ENCODE measurements at places on chromosomes 5 and 9. TPM values are rescaled to one million over a fixed set of nuclear protein-coding genes. Genes with fewer than 3 reads are reported as not detected.

GRCh38 chr5:111337133-111337532 is 112.9 kb downstream of the CAMK4 start:
- no peak for DNase-seq

GRCh38 chr9:89724659-89725058 is 119.8 kb downstream of the GADD45G start:
- DNase-seq = no peak

GRCh38 chr5:35651002-35651756 is 33.5 kb downstream of the SPEF2 start:
- peak; percentile 63 for DNase-seq

DNA sequence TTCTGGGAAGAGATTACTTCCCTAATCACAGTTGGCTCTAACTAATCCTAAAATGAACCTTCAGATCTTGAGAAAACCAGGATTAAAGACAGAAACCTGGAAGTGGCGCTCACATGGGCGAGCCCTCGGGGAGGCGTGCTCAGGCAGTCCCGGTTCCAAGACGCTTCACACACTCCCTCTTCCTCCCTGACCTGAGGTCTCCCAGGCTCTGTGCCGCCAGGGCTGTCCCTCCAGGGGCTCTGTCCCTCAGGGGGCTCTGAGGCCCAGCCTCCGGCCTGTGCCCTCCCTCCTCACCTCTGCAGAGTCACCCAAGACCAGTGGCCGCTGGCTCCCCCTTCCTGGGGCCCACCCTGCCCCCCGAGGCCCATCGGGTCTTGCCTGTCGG is 10.2 kb downstream of the SLC9A3 start:
- no peak for DNase-seq

DNA sequence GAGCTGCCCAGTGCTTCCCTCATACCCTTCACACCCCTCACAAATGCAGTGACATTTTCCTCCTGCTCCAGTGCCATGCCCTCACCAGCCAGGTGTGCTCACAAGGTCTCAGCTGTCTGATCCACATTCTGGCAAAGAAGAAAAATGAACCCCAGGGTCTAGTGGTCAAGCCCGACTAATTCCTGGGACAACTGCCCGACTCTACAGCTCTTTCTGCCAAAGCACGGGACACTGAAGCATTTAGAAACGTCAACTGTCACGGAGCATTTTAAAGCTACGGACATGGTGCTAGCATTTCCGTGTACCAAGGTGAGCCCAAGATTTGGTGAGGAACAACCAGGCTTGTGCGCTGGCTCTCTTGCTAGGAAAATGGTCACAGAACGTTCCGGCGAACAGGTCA is 56.8 kb upstream of the PHYKPL start:
- no peak for DNase-seq

DNA sequence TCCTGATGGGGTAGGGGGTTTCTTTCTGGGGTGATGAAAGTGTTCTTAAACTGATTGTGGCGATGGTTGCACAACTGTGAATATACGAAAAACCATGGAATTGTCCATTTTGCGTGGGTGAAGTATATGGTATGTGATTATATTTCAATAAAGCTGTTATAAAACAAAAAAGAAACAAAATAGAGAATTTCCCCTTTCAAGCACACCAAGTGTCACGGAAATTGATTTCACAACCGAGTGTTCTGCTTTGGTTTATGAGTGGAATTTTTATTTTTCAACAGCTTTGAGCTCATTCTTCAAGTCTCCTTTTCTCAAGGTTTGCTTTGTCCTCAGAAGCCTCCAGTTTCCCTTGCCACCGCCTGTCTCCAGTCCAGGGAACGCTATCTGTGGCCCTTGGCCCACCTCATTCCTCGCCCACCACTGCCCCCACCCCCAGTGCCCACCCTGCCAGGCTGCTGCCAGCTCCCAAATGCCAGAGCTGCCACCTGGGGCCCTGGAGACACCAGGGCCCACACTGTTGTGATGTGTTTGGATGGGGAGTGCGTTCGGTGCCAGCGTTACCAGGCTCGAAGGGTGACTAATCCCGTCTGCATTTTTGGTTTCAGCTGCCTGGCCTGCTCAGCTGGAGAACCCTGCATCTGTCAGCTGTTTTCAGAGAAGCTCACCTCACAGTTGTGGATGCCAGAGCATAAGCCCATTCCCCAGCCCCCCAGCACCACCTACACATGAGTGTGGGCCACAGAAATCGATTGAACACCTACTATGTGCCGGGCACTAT is 30.4 kb downstream of the DUSP1 start:
- no peak for DNase-seq

DNA sequence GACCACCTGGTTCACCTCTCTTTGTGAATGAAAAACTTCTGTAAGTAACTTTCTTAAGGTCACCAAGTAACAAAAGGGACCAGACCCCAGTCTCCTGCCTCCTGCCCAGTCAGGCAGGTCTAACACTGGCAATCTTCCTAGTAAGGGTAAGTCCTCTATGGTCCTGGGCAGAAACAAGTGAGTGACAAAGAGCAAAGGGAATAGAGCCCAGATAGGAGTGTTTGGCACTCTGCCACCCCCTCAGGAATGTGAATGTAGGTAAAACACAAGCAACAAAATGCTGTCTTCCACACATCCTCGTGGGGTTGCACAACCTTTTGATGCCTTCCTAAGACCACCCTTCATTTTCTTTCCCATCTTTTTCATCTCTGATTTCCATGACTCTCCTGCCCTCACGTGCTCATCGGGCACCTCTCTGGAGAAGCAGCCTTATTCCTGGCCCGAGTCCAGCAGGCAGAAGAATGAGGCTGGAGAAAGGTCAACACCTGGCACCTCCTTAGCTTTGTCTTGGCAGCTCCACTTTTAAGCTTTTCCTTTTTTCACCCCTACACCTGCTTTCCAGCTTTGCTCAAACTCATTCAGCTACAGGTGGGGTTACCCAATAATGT is 90.2 kb upstream of the LHFPL2 start:
- no peak for DNase-seq

- no peak for DNase-seq
Measured at GRCh38 chr5:171157276-171157675, 151.8 kb upstream of the TLX3 start.

- DNase-seq = no peak
Measured at GRCh38 chr9:98550206-98550820, 158.4 kb downstream of the GABBR2 start.

DNA sequence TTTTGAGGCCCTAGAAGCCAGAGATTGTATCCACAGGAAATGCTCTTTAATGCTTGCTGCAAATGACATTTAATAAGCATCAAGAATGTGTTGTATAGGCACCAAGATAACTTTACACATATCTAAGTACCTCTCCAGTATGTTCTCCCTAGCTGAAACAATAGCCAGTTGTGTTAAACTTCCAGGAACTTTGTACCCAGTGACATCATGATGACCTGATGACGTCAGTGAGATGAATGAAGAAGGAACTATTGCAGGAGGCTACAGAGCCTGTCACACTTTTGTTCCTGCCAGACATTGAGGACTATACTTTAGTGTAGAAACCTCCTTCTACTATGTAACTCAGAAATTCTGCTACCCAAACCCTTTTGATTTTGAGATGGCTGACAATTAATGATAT is 129.8 kb downstream of the CD180 start:
- no peak for DNase-seq

DNA sequence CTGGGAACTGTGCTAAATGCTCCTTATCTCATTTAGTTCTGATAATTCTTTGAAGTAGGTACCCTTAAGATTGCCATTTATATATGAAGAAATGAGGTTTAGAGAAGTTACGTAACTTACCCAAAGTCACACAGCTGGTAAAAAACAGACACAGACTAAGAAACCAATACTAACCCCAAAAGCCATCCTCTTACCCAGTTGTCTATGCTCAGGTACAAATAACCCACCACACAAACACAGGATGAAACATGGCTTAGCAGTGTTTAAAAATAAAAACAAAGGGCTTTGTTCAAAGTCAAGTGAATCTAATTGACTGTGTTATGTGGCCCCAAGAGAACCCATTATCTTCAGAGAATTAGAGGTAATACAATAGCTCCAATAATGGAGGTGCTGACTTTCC is 37.0 kb upstream of the IL7R start:
- no peak for DNase-seq

DNA sequence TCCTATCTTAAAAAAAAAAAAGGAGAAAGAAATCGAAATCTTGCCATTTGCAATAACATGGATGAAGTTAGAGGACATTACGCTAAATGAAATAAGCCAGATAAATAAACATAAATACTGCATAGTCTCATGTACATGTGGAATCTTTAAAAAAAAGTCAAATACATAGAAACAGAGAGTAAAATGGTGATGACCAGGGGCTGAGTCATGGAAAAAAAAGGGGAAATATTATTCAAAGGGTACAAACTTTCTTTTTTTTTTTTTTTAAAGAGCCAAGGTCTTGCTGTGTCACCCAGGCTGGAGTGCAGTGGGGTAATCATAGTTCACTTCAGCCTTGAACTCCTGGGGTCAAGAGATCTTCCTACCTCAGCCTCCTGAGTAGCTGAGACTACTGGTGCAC is 310.1 kb downstream of the ZNF608 start:
- DNase-seq = no peak

- no peak for DNase-seq
Measured at GRCh38 chr9:134333874-134334581, 7.8 kb downstream of the RXRA start.

DNA sequence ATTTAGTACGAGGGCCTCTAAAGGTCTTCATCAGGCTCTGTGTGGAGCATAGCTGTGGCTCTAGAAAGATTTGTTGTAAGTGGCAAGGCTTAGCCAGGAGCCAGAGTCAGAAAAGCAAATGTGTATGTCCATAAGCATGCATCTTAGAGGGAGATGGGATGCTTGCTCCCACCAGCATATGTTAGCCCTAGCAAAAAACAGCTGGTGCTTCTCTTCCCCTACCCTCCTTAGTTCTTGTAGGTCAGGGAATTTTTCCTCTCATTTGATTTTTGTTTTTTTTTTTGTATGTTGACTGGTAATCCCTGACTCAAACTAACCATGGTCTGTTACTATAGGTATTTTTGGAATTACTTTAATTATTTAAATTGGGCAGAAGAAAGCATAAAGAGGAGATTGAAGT is 7.7 kb downstream of the TNFSF15 start:
- no peak for DNase-seq

GRCh38 chr9:84405667-84406066 is 65.1 kb upstream of the SLC28A3 start:
- DNase-seq = no peak

The DIRAS2 gene
- not detected for total RNA-seq

The GMCL2 gene
- not detected for total RNA-seq

The PCDHB15 gene
- not detected for total RNA-seq

The PCDHA1 gene
- not detected for total RNA-seq

The ANKRD33B gene
- total RNA-seq = 20.2 TPM

The CDC20B gene
- not detected for total RNA-seq
